ENCODE measurements at places on chromosomes 2 and 18. TPM values are rescaled to one million over a fixed set of nuclear protein-coding genes. Genes with fewer than 3 reads are reported as not detected.

The IL1RL1 gene
- 21.9 TPM for total RNA-seq

The ALPG gene
- total RNA-seq = 0.07 TPM

The HOXD10 gene
- 7.5 TPM for total RNA-seq

The COL4A4 gene
- total RNA-seq = under 0.01 TPM

The NHEJ1 gene
- total RNA-seq = 18.3 TPM

The CABLES1 gene
- total RNA-seq = 11.9 TPM
